ENCODE measurements at places on chromosomes 11 and 22. TPM values are rescaled to one million over a fixed set of nuclear protein-coding genes. Genes with fewer than 3 reads are reported as not detected.

The KRTAP5-10 gene
- not detected for total RNA-seq

DNA sequence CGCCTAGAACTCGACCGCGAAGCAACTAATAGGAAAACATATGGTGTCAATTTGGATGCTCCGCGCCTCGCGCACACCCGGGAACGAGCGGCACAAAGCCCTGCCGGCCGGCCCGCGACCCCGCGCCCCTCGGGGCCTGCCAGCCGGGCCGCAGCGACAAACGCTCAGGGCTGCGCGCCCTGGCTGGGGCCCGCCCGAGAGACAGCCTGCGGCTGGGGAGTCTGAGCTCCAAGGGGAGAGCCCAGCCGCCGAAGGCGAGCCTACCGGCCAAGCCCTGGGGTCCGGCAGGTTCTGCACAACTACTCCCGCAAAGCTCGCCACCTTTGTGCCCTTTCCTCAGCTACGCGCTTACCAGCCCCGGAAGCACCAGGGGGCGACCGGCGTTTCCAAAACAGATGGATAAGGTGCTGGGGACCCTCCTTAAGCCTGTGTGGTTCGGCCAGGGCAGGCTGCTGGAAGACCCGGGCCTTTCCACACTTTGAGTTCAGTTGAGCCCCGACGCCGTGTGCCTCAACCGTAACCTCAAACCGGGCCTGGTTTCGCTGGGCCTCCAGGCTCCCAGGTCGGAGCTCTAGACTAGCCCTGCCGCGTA lies 6.0 kb downstream of the PAX6 start:
- peaks cover 92% of the 10 kb centered on the region for H3K27me3 ChIP-seq
- peak overlapping the region; percentile 71 for H3K4me3 ChIP-seq

- no peak for DNase-seq
- H3K27me3 ChIP-seq, result no peaks in the 10 kb centered on the region
- no peaks in the 10 kb centered on the region for H3K4me1 ChIP-seq
- no peak overlapping the region for H3K4me3 ChIP-seq
- no peak overlapping the region for H3K27ac ChIP-seq
Measured at GRCh38 chr11:119282495-119282894, 34.4 kb downstream of the MCAM start.

GRCh38 chr11:8068605-8069221 lies 12.3 kb upstream of the TUB start:
- H3K4me1 ChIP-seq, result peaks cover 8% of the 10 kb centered on the region
- peak; percentile 23 for DNase-seq
- no peak overlapping the region for H3K27ac ChIP-seq
- H3K36me3 ChIP-seq, result no peaks in the 10 kb centered on the region
- H3K27me3 ChIP-seq, result no peaks in the 10 kb centered on the region

The FRMD8 gene
- total RNA-seq, result 22.7 TPM

All from H9 (cell line).